ENCODE measurements at places on chromosomes 1 and 21.

GRCh38 chr1:65211331-65211730 lies 63.3 kb downstream of the AK4 start:
- DNase-seq, result no peak

DNA sequence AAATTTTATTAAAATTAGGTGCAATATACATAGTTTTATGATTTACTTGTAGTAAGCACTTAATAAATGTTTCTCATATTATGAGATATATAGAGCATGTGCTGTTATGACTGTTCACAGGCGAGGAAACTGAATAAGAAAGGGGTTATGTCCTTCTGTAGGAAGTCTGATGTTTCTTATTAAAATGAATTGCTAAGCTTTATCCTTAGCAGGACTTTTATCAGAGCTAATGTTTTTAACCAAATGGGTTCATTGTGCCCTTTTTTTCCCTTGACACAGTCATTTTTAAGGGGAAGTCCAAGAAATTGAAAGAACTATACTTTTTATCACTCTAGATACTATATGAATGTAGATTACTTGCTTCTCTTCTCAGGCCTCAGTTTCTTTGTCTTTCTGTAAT lies 285.2 kb downstream of the PTPRC start:
- no peak for DNase-seq

- DNase-seq, result no peak
Measured at GRCh38 chr1:67573311-67573872, 111.6 kb upstream of the GADD45A start.

- no peak for DNase-seq
Measured at GRCh38 chr1:109398343-109399225, 866 bp upstream of the SORT1 start.

GRCh38 chr1:160108888-160109662 lies 6.5 kb upstream of the ATP1A2 start:
- DNase-seq, result no peak
